Hematopoietic multipotent progenitor cell treated with erythropoietin and hydrocortisone succinate and interleukin-3 and kit ligand, for 8 days (in vitro differentiated cells): ENCODE measurements at places on chromosomes 5 and 9.
A peak's percentile ranks its signal among the peaks of the same experiment; 100 is the strongest.

- peak; percentile 46 for DNase-seq
Measured at GRCh38 chr5:133754575-133755169, 142.3 kb upstream of the FSTL4 start.

- DNase-seq, result no peak
Measured at GRCh38 chr5:67844924-67845323, 370.6 kb upstream of the PIK3R1 start.

- no peak for DNase-seq
Measured at GRCh38 chr5:53378590-53379247, 101.7 kb upstream of the FST start.

DNA sequence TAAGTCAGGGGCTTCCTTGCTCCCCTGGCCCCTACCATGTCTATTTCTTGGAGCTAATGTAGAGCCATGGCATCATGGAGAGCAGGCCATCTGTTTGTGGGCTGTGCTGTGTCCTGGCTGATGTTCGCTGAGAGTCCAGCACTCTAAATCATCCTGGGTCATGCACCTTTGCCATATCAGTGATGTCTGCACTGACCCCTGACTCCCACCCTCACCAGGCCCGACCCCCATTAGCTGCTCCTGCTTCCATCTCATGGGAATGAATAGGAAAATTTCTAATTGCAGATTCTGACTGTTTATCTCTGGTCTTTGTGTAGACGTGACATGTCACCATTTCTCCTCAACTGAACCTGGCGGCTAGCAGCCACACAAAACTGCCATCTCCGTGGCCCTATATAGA is 236.9 kb downstream of the NSG2 start:
- no peak for DNase-seq

DNA sequence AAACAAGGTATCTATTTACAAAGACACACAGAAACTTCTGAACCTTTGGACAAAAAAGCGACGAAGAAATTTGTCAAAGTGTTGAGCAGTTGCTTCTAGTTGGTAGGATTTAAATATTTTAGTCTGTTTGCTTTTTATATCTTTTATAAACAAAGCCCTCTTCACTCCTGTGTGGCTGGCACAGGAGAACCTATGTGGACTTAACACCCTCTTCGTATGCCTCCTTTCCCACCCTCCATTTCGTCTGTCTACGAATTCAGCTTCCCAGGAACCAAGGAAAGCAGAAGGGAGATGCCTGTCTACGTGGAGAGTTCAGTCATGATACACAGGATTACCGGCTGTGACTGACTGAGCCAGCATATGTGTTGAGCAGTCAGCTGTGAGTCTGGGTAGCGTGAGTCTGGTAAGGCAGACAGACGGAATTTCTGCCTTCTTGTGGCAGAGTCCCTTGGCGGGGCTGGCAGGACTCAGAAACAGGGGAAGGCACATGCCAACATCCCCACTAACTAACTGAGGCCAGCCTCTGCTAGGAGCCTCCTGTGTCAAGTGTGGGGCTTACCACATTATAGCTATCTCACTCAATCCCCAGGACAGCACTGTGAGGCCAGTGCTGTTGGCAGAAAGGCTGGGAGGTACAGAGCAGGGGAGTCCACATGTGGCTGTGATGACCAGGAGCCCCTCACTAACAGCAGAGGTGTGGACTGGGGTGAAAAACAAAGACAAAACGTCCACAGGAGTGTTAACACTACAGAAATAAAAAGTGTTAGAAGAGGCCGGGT is 13.9 kb upstream of the ZFP62 start:
- no peak for DNase-seq

DNA sequence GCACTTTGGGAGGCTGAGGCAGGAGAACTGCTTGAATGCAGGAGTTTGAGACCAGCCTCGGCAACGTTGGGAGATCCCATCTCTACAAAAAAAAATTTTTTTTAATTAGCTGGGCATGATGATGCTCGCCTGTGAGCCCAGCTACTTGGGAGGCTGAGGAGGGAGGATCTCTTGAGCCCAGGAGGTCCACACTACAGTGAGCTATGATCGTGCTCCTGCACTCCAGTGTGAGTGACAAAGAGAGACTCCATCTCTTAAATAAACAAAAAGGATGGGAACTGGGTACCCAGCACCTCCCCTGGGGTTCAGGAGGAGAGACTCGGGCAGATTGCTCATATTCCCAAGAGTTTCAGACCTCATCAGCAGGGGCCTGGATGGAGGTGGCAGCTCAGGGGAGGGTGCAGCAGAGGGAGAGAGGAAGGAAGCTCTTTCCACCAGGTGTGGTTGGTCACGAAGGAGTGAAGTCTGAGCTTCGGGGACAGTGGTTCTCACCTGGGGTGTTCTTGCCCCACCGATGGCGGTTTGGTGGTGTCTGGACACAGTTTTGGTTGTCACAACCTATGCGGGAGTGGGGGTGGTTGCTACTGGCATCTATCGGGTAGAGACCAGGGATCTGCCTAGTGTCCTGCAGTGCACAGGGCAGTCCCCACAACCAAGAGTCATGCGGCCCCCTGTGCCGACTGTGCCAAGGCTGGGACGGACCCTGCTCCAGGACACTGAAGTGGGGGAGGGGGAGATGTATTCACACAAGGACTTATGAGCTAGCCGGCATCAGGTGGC is 72.7 kb downstream of the ANKRD33B start:
- no peak for DNase-seq

GRCh38 chr5:169856571-169856970 is 123.7 kb downstream of the INSYN2B start:
- no peak for DNase-seq

DNA sequence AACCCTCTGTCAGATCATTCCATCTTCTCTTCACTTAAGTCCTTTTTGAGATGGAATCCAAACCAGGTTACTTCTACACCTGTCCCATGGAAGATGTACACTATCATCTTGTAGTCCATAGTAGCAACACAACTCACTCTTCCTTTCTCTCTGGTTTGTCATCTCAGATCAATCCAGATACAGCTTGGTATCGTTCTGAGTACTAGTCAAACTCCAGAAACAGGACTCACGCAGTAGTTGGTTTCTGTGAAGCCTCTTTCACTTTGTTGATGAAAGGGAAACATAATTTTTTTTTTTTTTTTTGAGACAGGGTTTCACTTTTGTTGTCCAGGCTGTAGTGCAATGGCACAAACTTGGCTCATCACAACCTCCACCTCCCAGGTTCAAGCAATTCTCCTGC is 484.0 kb downstream of the PRDM9 start:
- no peak for DNase-seq

DNA sequence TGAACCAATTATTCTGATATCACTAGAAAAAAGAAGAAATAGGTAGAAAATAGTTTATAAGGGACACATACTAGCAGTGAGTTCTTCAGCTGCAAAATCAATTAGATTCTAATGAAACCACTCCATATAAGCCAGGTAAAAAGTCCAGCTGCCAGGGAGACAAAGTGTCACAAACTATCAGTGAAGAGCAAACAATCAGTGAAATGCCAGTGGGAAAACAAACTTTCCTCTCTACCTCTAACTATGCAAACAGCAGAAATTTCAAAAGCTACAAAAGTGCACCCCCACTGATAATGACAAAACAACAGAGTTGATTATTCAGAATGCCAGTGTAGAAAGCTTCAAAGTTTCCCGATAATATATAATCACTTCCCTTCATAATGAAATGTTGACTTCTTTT is 637.2 kb upstream of the ITGA1 start:
- DNase-seq, result no peak
